ENCODE measurements at places on chromosomes 12 and 14.

GRCh38 chr12:131771965-131772364, 56.2 kb upstream of the MMP17 start:
- DNase-seq = no peak

DNA sequence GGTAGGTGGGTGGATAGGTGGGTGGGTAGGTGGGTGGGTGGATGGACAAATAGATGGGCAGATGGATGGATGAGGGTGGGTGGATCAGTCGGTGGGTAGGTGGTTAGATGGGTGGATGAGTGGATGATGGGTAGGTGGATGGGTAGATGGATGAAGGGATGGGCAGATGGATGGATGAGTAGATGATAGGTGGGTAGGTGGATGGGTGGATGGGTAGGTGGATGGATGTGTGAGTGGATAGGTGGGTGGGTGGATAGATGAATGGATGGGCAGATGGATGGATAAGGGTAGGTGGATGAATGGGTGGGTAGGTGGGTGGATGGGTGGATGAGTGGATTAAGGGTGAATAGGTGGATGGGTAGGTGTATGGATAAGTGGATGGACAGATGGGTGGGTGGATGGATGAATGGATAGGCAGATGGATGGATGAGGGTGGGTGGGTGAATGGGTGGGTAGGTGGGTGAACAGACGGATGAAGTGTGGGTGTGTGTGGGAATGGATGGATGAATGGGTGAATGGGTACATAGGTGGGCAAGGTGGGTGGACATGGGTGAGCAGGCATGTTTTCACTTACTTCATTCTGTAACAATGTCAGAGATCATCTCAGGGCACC, 3.3 kb upstream of the INF2 start:
- DNase-seq = no peak

- no peak for DNase-seq
Observed at GRCh38 chr12:110688446-110689280, at the start of gene HVCN1. Gene HVCN1 (minus strand): TSS chr12:110689115. CDS start chr12:110683245, 5,870 bp downstream.

DNA sequence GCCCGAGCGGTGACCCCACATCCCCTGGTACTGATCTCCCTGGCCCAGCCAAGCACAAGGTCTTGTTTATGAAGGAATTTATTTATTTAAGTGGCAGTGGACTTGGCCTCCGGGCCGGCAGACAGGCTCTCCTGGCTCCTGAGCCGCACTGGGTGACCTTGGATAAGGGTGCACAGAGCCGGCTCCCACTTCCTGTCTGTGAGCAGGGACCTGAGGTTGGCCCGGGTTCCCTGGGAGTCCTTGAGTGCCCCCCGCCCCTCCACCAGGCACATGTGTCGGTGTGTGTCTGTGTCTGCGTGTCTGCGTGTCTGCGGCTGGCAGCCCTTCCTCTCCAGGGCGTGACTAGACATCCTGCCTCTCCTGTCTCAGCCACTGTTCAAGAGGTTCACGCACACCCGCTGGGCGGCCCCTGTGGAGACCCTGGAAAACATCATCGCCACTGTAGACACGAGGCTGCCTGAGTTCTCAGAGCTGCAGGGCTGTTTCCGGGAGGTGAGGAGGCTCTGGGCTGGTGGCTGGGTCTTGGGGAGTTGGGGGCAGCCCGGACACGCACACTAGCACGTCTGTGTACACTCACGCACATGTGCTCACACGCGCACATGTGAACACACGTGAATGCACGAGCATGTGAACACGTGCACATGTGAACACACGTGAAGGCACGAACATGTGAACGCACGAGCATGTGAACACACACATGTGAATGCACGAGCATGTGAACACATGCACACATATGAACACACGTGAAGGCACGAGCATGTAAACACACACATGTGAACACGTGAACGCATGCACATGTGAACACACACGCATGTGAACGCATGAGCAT, 9.3 kb downstream of the TNFAIP2 start:
- no peak for DNase-seq

- no peak for DNase-seq
Observed at GRCh38 chr12:7868391-7868790, 4.3 kb downstream of the SLC2A14 start.

Measured in D341Med (cell line).